ENCODE measurements at places on chromosomes 5 and 9. TPM values are rescaled to one million over a fixed set of nuclear protein-coding genes. Genes with fewer than 3 reads are reported as not detected.

DNA sequence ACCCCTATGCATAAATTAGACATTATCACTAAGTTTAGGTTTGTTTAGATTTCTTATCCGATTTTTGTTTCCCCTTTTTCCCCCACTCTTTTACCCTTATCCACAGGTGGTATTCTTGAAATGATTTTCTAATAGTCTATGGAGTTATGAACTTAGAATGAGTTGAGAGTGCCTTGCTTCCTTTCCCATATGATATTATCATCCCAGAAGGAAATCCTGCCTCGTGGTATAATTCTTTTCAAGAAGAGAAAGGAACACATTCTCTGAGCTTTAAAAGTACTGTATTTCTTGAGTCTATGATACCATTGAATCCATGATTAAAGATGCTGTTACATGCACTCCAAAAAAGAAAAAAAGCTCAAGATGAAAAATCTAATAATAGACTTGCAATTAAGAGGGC lies 76.9 kb upstream of the ADAMTSL1 start:
- no peak overlapping the region for H3K27ac ChIP-seq
- H3K27me3 ChIP-seq: no peaks in the 10 kb centered on the region
- H3K36me3 ChIP-seq: no peaks in the 10 kb centered on the region
- H3K4me1 ChIP-seq: no peaks in the 10 kb centered on the region
- no peak for DNase-seq
- H3K4me3 ChIP-seq: no peak overlapping the region

GRCh38 chr9:113398796-113399195 lies 2.3 kb downstream of the ALAD start:
- no peak overlapping the region for H3K4me3 ChIP-seq
- no peaks in the 10 kb centered on the region for H3K27me3 ChIP-seq
- H3K27ac ChIP-seq: no peak overlapping the region
- DNase-seq: no peak
- H3K36me3 ChIP-seq: no peaks in the 10 kb centered on the region
- H3K4me1 ChIP-seq: peaks cover 43% of the 10 kb centered on the region

DNA sequence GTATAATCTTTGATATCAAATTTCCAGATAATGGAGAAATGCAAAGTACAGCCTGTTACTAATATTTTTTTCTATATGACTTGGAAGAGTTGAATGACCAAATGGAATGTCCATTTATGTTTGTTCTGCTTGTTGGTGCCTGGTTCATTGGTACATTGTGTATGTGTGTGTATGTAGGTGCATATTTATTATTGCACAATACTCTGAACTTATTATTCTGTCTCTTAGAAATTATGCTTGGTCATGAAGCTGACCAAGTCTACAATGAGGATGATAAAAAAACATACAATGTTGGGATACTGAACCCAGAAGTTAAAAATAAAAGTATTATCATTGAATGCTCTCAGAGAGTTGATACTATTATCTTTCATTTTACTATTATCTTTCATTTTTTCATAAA lies 706.3 kb downstream of the KCTD16 start:
- H3K27ac ChIP-seq: no peak overlapping the region
- H3K4me3 ChIP-seq: no peak overlapping the region
- no peaks in the 10 kb centered on the region for H3K27me3 ChIP-seq
- H3K4me1 ChIP-seq: no peaks in the 10 kb centered on the region
- DNase-seq: no peak

DNA sequence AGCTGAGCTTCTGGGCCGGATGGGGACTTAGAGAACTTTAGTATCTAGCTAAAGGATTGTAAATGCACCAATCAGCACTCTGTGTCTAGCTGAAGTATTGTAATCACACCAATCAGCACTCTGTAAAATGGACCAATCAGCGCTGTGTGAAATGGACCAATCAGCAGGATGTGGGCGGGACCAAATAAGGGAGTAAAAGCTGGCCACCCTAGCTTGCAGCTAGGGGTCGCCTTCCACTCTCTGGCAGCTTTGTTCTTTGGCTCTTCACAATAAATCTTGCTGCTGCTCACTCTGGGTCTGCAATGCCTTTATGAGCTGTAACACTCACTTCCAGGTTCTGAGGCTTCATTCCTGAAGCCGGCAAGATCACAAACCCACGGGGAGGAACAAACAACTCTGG lies 354.0 kb downstream of the PRR16 start:
- H3K4me3 ChIP-seq: no peak overlapping the region
- H3K27me3 ChIP-seq: no peaks in the 10 kb centered on the region
- H3K27ac ChIP-seq: no peak overlapping the region
- H3K4me1 ChIP-seq: no peaks in the 10 kb centered on the region
- DNase-seq: no peak

DNA sequence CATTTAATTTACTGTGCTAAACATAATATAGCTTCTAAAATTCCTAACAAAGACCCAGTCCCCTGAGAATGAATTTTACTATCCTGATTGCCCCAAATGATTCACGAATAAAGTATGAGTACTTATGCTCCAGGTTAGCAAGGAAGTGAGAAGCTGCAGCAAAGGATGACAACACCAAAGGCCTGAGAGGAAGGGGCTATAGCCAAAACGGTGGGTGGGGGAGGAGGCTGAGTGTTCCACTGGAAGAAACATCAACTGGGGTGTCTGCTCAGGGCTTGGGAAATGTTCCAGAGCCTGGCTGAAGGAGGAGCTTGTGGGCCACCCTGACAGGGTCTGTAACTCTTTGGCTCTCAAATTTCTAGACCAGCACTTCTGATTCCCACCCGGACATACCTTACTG lies 157.3 kb downstream of the ADAMTS12 start:
- no peak overlapping the region for H3K27ac ChIP-seq
- H3K36me3 ChIP-seq: no peaks in the 10 kb centered on the region
- no peak overlapping the region for H3K4me3 ChIP-seq
- no peaks in the 10 kb centered on the region for H3K27me3 ChIP-seq
- peak; percentile 36 for DNase-seq

GRCh38 chr9:129206401-129206800 lies 28.3 kb upstream of the IER5L start:
- no peak overlapping the region for H3K4me3 ChIP-seq
- H3K27me3 ChIP-seq: no peaks in the 10 kb centered on the region
- peaks cover 15% of the 10 kb centered on the region for H3K4me1 ChIP-seq
- H3K27ac ChIP-seq: no peak overlapping the region
- no peak for DNase-seq
- no peaks in the 10 kb centered on the region for H3K36me3 ChIP-seq

- H3K27ac ChIP-seq: no peak overlapping the region
- H3K27me3 ChIP-seq: no peaks in the 10 kb centered on the region
- H3K4me1 ChIP-seq: peaks cover 16% of the 10 kb centered on the region
These were observed 30.9 kb downstream of the FABP6 start for GRCh38 chr5:160260006-160260775.

DNA sequence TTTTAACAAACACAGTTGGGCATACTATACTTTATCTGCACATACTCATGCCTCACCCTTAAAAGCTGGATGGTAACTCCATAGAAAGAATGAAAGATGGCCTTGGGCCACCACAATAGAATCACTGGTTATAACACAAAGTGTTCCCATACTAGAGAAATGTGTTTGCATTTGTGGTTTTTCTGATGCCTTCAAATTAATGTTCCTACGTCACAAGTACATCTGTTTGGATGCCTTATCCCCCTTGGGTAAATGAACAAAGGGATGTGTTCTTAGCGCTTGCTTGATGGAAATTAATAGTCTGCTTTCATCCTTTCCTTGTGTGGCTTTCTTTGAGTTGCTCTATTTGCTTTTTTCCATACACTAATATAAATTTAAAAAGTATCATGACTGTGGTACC lies 291.1 kb upstream of the PDE4D start:
- H3K4me1 ChIP-seq: no peaks in the 10 kb centered on the region
- no peak overlapping the region for H3K4me3 ChIP-seq
- no peaks in the 10 kb centered on the region for H3K36me3 ChIP-seq
- H3K27ac ChIP-seq: peak overlapping the region; percentile 30

Gene PCDHGB6
- total RNA-seq: 4.3 TPM

Gene INPP5E
- 12.0 TPM for total RNA-seq

All from left lung (tissue), 14 donors.